ENCODE measurements at places on chromosomes 11 and 22. TPM values are rescaled to one million over a fixed set of nuclear protein-coding genes. Genes with fewer than 3 reads are reported as not detected.

DNA sequence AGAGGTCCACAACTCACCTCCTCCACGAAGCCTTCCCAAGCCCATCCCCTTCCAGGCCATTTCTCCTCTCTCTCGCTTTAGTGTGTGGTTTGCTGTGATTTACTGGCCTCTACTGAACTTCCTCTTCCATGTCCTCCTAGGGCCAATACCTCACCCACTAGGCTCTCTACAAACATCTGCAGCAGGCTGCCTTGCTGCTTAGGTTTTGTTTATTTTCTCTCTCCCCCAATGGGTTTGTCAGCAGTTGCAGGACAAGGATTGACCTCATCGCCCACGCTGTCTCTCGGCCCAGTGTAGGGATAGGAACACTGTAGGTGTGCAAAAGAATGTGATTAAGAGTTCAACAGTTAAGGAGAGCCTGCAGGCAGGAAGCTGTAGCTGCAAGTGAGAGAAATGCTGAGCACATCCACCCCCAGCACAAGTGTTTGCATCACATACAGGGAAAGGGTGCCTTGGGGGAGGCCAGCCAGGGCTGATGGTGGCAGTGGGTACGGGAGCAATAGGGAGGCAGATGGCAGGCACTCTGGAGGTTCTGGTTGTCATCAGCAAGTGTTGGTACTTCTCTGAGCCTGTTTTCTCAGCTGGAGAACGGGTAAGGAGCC is 1.4 kb downstream of the PC start:
- no peaks in the 10 kb centered on the region for H3K36me3 ChIP-seq
- H3K4me3 ChIP-seq, result no peak overlapping the region
- H3K27ac ChIP-seq, result no peak overlapping the region
- H3K4me1 ChIP-seq, result peaks cover 19% of the 10 kb centered on the region
- H3K27me3 ChIP-seq, result no peaks in the 10 kb centered on the region

DNA sequence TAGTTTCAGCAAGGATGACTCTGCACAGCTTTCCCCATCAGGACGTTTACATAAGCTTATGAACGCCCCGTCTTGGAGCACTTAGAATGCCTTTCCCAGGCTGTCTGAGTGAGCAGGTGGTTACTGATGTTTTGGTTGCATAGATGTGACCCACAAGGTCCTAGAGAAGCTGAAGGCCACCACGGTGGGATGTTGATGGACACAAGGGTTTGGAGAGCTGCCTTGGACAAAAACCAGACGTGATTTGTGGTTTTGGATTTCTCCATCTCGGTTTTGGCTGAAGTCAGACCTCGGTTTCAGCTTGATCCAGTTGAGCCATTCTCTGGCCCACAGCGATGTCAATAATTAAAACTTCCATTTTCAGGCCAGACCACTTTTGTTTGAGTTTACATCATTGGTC is 151.9 kb downstream of the LDLRAD3 start:
- no peak overlapping the region for H3K27ac ChIP-seq
- no peak overlapping the region for H3K4me3 ChIP-seq
- H3K36me3 ChIP-seq, result no peaks in the 10 kb centered on the region
- no peak for DNase-seq
- H3K27me3 ChIP-seq, result no peaks in the 10 kb centered on the region

The MMP27 gene
- not detected for total RNA-seq

GRCh38 chr22:42869463-42869862 is 12.4 kb upstream of the ARFGAP3 start:
- H3K27me3 ChIP-seq, result no peaks in the 10 kb centered on the region
- no peak overlapping the region for H3K27ac ChIP-seq
- H3K36me3 ChIP-seq, result no peaks in the 10 kb centered on the region

DNA sequence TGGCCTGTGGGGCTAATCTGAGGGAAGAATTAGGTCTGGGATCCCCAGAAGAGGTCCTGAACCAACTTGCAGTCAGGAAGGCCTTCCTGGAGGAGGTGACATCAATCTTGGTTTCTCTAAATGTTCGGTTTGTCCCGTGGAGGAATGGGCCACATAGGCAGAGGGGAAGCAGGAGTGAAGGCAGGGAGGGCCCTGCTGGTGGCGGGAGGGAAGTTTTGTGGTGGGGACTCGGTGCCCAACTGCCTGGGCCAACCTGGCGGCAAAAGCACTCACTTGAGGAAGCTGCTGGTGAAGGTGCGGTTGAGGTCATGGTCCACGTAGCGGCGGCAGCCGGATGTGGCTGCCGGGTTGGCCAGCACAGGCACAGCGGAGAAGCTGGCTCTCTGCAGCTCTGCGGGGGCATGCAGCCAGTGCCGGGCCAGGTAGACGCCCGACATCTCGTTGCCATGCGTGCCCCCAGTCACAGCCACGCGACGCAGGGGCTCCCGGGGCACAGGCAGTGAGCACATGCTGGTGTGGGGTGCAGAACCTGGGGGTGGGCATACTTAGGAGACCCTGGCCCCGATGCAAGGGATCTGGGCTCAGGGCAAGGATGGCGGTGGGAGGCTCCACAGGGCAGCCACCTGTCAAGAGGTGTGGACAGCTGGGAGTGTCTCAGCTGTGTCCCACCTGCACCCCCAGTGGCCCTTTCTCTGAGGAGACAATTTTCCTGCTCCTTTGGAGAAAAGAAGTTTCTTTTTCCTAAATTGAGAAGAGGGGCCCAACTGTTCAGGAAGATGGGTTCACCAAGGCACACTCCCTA is 3.8 kb downstream of the ACY3 start:
- H3K4me3 ChIP-seq, result no peak overlapping the region
- H3K4me1 ChIP-seq, result peaks cover 70% of the 10 kb centered on the region
- peak; percentile 93 for DNase-seq
- no peaks in the 10 kb centered on the region for H3K27me3 ChIP-seq

The DUSP8 gene
- total RNA-seq, result 3.1 TPM

The SLC22A12 gene
- not detected for total RNA-seq

DNA sequence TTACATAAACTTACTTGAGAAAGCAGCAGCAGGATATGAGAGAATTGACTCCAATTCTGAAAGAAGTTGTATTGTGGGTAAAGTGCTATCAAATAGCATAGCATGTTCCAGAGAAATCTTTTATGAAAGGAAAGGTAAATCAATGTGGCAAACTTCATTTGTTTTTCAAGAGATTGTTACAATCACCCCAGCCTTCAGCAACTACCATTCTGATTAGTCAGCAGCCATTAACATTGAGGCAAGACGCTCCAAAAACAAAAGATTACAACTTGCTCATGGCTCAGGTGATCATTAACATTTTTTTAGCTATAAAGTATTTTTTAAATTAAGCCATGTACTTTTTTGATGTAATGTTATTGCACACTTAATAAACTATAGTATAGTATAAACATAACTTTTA is 357.2 kb downstream of the TMEM135 start:
- no peak for DNase-seq
- H3K27me3 ChIP-seq, result no peaks in the 10 kb centered on the region
- no peaks in the 10 kb centered on the region for H3K4me1 ChIP-seq
- no peak overlapping the region for H3K4me3 ChIP-seq
